ENCODE measurements at places on chromosomes 3 and 15.

DNA sequence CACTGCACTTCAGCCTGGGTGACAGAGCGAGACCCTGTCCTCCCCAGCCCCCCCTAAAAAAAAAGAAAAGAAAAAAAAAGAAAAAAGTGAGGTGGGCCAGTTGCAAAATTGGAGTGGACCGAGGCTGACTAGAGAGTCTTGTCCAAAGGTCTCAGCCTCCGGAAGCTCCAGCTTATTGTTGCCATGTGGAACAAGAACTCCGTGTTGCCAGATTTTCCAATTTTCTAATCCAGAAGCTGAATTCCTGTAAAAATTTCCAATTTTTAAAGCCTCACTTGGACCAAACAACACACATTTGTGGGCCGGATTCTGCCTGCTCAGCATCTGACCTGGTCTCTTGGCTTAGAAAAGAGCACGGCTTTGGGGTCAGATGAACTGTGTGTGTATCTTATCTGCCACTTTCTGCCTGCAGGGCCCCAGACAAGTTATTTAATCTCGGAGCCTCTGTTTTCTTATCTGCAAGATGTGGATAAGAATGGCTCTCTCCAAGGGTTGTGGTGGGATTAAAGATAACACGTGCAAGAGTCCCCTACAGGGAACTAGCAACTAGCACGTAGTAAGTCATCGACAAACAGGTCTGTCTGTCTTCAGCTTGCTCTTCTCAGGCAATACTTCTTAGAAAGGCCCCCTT is 73.7 kb upstream of the TLE3 start:
- DNase-seq, result no peak

GRCh38 chr3:164752812-164753211 is 325.5 kb downstream of the SI start:
- DNase-seq, result no peak

GRCh38 chr3:29310865-29311264 is 30.0 kb downstream of the RBMS3 start:
- no peak for DNase-seq

DNA sequence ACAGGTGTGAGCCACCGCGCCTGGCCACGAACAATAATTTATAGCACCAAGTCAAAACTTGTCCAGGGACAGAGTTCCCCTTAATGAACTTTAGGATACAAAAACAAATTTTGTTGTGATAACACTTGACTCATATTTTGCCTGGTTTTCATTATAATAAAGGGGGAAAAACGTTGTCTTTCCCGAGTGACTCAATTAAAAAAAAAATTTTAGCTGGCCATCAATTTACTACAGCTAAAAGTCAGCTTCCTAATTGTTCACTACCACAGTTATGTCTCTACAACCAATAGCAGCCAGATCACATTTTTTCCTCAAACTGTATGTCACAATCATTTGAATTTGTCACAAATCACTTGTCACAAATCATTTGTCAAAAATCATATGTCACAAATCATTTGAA is 116.0 kb downstream of the P3H2 start:
- no peak for DNase-seq

DNA sequence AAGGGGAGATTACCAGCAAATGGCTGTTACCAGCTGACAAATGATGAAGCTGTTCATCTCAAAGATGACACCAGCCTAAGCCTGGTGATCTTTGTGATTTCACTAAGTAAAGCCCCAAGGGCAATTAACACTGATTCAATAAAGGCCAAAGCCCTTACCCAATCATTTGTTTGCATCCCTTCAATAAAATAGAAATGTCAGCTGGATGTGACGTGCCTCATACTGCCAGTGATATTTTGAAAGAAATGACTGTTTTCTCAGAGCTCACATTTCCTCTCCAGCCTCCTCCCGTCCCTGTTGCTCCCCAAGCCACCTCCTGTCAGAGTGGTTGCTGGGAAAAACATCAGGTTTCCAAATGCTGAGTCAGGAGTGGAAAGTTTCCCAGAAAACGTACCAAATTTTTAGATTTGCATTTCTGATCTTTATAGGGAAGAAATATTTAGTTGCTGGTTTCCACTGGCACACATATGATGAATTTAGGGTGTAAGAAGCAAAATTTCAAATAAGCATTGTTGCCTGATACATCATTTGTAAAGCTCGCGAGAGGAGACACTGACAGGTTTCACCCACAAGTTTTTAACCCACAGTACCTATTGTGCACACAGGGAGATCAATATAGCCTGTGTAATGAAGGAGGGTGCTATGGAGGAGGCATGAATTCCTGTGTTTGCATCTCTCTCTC is 21.0 kb downstream of the C2CD4A start:
- no peak for DNase-seq

GRCh38 chr3:161927131-161927530 is 430.5 kb downstream of the OTOL1 start:
- no peak for DNase-seq

- DNase-seq, result no peak
Measured at GRCh38 chr3:142053835-142054234, 95.5 kb downstream of the TFDP2 start.

GRCh38 chr3:41338276-41338675 is 139.0 kb downstream of the CTNNB1 start:
- DNase-seq, result no peak

DNA sequence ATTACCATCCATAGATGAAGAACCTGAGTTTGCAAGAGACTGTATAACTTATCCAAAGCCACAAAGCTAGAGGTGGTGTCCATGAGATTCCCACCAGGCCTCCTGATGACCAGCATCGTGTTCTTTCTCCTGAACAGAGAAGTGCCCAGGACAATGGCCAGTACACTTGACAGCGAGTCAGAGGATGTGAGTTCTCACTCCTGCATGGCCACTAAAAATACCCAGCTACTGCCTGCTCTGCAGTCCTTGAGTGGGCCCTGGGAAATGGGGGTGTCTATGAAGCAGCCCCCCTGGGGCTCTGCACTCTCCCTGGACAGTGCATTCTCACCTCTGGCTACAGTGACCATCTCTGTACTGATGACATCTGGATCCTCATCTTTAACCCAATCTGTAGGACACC is 201.2 kb downstream of the RPLP1 start:
- no peak for DNase-seq

DNA sequence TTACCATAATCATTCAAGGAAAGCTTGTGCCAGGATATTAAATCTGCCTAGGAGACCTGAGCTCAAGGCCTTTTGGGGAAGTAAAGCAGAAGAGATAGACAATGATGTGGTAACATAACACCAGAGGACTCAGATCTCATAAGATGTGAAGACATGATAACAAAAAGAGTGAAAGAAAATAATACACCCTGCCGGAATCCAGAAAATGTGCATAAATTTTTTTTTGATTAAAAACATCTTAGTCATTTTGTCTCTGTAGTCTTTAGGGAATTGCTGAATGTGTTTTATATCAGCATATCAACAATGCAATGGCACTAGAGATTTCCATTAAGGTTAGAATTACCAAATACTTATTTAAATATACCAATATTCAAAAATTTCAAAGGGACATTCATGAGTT is 326.8 kb upstream of the ROBO1 start:
- no peak for DNase-seq

- no peak for DNase-seq
Measured at GRCh38 chr15:47516972-47517371, 200.3 kb upstream of the SEMA6D start.

GRCh38 chr15:64333986-64334929 is 21.7 kb downstream of the CSNK1G1 start:
- DNase-seq, result peak; percentile 4

DNA sequence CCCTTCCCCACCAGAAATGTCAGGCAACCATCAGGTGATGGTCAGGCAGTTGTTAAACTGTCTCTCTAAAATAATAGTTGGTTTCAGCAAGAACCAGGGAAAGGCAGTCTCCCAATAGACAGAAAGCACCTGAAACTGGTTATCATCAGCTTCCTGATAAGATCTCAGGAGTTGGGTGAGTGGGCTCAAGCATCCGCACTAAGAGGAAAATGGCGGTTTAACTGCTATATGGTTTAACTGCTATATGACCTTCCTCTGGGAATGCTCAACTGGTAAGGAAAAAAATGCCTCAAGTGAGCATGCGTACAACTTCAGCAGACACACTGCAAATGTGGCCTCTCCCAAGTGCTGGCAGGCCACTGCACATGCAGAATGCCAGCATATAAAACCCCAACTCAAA is 240.8 kb upstream of the CMC1 start:
- no peak for DNase-seq

GRCh38 chr3:148044151-148044550 is 635.0 kb downstream of the ZIC1 start:
- DNase-seq, result no peak

DNA sequence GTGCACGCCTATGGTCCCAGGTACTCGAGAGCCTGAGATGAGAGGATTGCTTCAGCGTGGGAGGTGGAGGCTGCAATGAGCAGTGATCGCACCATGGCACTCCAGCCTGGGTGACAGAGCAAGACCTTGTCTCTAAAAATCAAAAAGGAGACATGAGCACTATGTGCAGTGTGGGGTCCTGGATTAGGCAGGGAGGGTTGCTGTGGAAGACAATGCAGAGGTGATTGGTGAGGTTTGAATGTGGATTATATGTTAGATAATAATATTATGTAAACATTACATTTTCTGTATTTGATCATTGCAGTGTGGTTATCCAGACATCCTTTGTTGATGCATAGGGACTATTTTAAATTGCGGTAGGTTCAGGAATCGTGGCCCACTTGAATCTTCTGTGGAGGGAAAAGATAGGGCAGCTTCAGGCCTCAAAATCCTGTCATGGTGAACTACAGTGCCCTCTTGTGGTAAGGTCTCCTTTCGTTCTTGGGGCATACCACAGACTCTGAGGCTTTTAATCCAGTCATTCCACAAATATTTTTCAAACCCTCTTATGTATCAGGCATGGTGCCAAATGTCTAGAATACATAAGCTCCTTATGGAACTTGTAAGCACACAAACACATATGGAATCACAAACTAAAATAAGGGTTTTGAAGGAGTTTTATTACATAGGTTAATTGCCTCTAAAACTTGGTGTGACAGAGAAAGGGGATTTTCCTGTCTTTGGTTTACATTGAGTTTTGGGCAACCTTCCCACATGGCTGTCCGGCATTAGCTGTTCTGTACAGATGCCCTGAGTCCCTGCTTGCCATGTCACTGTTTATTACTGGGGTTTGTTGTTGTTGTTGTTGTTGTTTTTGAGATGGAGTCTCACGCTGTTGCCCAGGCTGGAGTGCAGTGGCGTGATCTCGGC is 37.7 kb downstream of the GPD1L start:
- DNase-seq, result no peak

GRCh38 chr3:179076243-179077027 is 4.8 kb upstream of the ZMAT3 start:
- DNase-seq, result no peak

GRCh38 chr3:43892526-43892925 is 201.8 kb downstream of the ABHD5 start:
- DNase-seq, result no peak

DNA sequence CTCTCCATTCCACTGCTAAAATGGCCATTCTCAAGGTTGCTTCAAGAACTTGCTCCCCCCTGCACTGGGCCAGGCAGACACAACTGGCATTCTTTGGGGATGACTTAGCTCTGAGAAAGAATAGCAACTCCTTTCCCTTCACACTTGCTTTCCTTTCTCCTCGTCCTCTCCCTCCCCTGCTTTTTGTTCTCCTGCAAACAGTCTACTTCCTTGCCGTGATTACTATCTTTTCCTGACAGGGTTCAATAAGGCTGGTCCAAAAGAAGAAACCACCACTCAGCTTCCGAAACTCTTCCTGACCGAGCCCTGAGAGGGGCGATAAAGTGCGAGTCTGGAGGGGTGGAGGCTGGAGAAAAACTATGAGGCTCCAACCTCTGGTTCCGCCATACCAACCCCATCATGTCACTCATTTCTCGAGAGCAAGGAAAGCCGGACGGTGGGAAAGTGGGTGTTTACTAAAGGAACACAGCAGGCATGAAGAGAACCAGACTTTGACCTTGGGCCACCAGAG is 5.0 kb downstream of the AMOTL2 start:
- no peak for DNase-seq

All from stimulated activated CD4-positive, alpha-beta T cell treated with anti-CD3 and anti-CD28 coated beads, Interleukin-15, amount 100 ng/mL, for 1 hour (primary cell).